ENCODE measurements at places on chromosomes 7 and 10.

- no peak for DNase-seq
Measured at GRCh38 chr10:44422570-44423101, 37.7 kb upstream of the CXCL12 start.

DNA sequence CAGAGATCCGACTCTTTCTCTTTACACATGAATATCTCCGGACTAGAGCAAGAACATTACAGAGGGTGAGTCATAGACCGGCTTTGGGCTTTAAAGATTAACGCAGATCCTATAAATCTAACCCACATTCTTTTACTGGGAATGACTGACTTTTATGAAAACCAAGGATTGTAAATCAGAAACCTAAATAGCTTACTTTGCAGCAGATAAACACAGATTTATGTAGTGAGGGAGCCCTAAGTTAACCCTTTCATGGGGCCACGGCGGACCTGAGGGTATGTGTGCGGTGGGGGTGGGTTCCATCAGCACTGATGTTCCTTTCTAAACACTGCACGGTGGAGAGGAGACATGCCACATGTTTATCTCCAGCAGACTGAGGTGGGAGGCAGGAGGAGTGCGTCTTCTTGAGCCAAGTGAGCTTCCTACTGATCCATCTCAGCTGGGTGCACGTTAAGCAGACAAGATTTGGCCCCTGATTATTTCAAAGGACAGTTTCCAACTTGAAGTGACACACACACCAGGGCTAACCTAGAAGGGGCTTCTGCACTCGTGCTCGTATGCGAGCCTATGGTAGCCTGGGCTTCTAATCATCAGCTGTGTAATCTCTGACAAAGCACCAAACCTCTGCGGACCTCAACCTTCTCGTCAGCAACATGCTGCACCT lies 127.6 kb downstream of the WDR11 start:
- peak; percentile 47 for DNase-seq

- no peak for DNase-seq
Measured at GRCh38 chr7:26178272-26178960, 22.1 kb downstream of the HNRNPA2B1 start.

DNA sequence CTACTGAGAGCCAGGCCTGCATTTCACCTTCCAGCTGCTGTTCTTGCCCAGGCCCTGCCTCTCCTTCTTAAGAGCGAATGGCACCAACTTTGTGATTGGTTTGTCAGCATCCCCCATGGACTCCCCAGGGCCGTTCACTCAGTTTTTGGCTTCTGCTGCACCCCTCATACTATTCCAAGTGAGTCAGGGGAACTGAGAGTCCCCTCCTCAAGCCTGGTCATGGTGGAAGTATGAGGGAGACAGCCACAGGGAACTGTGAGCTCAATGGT lies 62.4 kb upstream of the ANTXRL start:
- DNase-seq: no peak

DNA sequence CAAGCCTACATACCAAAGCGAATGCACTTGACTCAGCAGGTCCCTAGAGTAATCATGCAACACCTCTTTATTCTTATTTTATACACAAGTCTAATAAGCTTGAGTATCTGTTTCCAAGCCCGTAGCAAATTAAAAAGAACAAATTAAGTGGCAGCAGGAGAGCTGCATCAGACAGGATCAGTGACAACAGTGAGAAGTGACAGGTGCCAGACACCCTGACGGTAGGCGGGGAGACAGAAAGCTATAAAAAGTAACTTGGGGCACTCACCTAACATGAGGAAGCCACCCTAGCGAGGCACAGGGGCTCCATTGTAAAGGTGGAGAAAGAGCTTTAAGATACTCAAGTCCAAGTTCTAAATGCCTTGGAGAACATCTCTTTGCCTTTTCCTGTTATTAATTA lies 174.2 kb downstream of the PLXNA4 start:
- no peak for DNase-seq

DNA sequence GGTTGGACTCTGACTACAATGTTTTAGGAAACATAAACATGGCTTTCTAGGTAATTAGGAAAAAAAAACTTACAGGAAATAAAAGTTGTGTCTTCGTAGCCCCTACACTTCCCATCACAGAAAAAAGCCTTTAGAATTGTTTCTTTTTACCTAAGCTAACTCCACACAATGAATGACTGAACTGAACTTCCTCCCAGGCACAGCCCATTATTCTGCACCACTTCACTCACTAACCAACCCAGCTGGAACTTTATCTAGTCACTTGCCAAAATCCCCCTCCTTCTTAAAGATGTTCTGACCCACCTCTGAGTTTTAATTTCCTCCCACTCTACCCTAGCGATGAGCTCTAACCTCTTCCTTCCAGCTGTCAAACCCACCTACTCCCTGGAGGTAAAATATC lies 91.7 kb upstream of the MEOX2 start:
- DNase-seq: peak; percentile 20

GRCh38 chr7:152072421-152072820 lies 46.9 kb downstream of the GALNT11 start:
- DNase-seq: no peak

DNA sequence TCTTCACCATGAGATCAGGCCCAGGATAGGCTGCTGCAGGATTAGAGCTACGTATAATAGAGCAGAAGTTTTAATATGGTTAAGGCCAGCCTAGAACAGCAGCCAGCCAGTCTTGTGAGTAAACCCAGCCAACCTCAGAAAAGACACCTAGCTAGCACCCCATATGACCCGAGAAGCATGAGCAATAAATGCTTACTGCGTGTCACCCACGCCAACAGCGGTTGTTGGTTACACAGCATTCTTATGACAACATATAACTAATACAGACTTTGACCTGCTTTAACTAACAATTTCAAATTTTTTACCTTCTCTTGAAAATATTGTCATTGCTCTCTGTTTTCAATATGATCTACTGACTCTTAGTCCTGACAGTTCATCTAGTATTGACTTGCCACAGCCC lies 105.7 kb downstream of the HBP1 start:
- no peak for DNase-seq

- no peak for DNase-seq
Measured at GRCh38 chr10:121708728-121709674, 110.8 kb upstream of the FGFR2 start.

Data from A673 (cell line).